ENCODE measurements at places on chromosomes 7 and 10.

DNA sequence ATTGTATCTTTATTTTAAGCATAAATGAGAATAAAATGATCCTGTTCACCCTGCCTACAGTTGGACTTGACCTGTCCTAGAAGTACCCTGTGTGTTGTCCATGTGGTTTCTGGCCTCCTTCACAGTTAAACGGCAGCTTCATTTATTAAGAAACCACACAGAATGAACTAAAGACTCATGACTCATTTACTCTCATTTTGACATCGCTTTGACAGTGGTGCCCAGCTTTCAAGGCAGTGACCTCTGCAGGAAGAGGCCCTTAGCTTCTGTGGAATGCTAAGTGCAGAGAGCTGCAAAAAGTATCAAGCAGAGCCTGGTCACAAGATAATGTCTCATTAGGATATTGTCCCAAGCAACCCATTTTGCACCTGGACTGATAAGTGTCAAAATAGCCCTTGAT lies 93.4 kb downstream of the AVL9 start:
- DNase-seq = no peak

GRCh38 chr10:74825371-74826141 lies 844 bp upstream of the KAT6B start:
- DNase-seq = peak; percentile 73

GRCh38 chr7:23333671-23334246 lies 34.6 kb downstream of the MALSU1 start:
- no peak for DNase-seq

DNA sequence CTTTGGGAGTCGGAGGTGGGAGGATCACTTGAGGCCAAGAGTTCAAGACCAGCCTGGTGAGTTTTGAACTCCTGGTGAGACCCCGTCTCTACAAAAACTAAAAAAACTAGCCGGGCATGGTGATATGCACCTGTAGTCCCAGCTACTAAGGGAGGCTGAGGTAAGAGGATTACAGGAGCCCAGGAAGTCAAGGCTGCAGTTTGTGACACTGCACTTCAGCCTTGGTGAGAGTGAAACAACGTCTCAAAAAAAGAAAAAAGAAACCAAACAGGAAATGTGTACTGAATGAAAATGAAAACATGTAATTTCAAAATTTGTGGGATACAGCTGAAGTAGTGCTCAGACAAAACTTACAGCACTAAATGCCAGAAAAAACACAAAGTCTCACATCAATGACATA lies 7.6 kb downstream of the ARHGAP12 start:
- DNase-seq = no peak

DNA sequence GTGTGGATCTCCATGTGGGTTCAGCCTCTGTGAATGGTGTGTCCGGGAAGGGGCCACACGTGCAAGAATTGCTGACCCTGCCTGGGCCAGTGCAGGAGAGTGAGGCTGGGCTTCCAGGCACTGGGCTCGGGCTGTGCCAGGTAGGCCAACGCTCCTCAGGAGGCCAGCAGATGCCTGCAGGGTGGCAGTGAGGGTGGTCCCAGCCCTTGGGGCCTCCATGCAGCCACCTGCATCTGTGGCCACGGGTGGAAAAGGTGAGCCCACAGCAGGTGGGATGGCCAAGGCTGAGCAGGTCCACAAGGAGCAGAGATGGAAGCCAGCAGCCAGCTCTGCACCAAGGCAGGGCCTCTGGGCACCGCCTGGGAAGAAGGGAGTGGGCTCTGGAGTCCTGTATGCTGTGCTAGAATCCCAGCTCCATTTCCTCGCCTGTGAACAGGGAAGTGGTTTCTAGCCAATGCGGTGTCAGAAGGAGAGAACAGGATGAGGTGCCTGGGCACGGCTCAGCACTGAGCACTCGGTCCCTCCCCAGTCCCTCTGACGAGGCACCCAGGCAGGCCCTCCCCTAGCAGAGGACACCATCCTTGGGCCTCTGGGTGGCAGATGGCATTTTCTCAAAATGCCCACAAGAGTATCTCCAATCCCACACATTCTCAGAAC lies 31.1 kb upstream of the RET start:
- DNase-seq = no peak

Measured in GDM1 (cell line).